CD4-positive, alpha-beta T cell treated with Interleukin-6 at 100 ng/mL for 8 hours (primary cell): ENCODE measurements at places on chromosomes 2 and 18.
A peak's percentile ranks its signal among the peaks of the same experiment; 100 is the strongest.

DNA sequence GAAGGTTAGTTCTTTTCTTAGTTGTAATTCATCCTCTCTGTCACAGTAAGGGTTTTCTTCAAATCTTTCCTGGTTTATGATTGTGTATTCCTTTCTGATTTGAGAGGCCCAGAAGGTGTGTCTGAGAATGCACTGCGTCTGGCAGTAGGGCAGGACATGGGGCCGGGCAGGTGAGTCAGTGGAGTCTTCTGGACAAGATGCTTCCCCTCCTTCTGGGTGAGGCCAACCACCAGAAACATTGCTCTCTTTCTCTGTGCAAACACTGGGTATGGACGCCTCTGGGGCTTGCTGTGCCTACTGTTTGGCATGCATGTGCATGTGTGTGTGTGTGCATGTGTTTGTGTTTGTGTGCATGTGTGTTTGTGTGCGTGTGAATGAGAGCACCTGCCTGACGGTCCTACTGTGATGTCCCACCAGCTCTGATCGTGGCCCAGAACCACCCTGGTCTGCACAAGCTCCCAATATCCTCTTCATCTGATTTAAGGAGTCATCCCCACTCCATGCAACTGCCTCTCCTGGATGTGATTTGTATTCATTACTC is 93.2 kb upstream of the DLX2 start:
- DNase-seq = no peak

GRCh38 chr2:22810602-22811001 is 574.4 kb upstream of the KLHL29 start:
- no peak for DNase-seq

DNA sequence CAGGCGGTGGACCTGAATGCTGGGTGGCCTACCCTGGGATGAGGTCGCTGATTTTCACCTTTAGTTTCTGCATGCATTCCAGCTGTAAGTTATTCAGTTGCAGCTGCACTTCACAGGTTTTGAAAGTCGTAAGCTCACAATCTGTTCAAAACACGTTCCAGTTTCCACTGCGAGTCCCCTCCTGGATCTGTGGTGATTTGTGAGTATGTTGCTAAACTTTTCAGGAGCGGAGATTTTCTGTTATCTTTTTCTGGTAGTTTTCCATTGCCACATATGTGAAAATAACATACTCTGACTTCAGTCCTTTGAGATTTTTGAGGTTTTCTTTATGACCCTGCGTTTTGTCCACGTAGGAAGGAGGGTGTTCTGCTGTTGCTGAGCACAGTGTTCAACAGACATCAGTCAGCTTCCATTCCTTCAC is 102.1 kb downstream of the SNTG2 start:
- DNase-seq = no peak

- DNase-seq = no peak
Observed at GRCh38 chr18:63144748-63145147, 174.8 kb downstream of the BCL2 start.

- DNase-seq = no peak
Observed at GRCh38 chr2:170742896-170743529, 27.2 kb upstream of the ERICH2 start.

DNA sequence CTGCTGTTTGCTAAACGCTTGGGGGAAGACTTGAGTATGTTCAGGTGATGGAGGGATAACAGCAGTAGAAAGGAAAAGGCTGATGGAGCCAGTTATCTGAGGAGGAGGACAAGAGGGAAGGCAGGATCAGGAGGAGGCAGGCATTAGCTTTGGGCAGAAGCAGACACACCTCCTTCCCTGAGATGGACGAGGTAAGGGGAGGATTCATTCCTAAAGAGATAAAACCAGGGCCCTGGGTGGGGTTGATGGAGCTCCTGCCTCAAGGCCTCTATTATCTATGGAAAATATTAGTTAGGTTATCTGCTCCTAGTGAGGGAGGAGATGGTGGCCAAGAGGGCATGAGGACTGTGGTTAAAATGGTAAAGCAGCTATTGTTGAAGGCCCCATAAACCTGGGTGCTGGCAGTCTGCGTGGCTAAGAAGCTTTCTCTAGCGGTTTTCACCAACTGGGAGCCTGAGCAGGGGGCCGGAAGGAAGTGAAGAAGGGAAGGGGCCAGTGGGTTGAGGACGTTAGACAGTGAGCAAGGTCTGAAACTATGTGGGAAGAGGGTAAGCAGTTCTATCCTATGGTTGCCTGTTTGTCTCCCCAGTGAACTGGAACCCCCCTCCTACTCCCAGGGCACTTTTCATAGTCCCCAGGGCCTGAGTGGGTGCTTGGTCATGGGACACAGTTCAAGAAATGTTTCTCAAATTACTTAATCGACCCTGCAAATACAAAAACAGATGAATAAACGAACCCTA is 56.6 kb upstream of the HK2 start:
- DNase-seq = no peak

DNA sequence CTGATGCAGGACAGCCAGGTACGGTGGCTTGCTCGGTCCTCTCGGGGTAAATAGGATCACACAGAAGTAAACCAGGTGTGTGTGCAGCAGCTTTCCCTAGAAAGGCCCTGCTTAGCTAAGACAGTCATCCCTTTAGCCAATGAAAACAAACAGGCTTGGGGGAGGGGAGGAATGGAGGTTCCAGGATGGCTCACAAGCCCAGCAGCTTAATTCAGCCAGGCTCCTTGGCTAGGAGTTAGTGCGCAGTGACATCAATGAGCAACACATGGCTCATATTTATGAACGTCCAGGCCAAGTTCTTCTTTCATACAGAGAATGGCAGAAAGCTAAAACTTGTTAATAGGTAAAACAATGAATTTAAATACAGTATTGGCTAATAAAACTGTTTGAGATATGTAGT is 10.2 kb downstream of the IAH1 start:
- DNase-seq = no peak

GRCh38 chr2:42376758-42377157 is 15.7 kb upstream of the COX7A2L start:
- DNase-seq = no peak

GRCh38 chr18:79877163-79878091 is 74.0 kb downstream of the SLC66A2 start:
- DNase-seq = no peak

GRCh38 chr2:12116228-12116750 is 369.9 kb downstream of the LPIN1 start:
- no peak for DNase-seq

GRCh38 chr2:207921606-207922005 is 103.7 kb downstream of the PLEKHM3 start:
- no peak for DNase-seq

- DNase-seq = no peak
Observed at GRCh38 chr2:223528036-223528435, 74.1 kb downstream of the SCG2 start.

DNA sequence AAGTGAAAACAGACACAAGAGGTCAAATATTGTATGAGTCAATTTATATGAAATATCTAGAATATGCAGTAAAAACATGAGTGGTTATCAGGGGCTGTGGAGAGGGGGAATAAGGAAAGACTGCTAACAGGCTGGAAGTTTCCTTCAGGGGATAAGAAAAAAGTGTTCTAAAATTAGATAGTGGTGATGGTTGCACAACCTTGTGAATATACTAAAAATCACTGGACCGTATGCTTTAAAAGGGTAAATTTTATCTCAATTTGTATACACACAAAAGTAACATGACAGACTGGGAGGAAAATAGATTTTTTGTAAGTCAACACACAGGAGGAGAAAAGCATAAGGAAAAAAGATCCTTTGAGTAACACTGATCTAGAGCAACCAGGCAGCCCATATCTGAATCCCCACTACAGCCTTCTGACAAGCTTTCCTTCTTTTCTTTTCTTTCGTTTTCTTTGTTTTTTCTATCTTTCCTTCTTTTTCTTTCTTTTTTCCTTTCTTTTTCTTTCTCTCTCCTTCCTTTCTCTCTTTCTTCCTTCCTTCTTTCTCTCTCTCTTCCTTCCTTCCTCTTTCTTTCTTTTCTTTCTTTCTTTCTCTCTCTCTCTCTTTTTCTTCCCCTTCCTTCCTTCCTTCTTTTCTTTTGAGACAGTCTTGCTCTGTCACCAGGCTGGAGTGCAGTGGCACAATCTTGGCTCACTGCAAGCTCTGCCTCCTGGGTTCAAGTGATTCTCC is 95.4 kb downstream of the AAK1 start:
- no peak for DNase-seq

- DNase-seq = no peak
Observed at GRCh38 chr2:70111752-70112591, 24.7 kb downstream of the PCBP1 start.

- no peak for DNase-seq
Observed at GRCh38 chr2:172248381-172248780, 145.7 kb upstream of the DLX2 start.

DNA sequence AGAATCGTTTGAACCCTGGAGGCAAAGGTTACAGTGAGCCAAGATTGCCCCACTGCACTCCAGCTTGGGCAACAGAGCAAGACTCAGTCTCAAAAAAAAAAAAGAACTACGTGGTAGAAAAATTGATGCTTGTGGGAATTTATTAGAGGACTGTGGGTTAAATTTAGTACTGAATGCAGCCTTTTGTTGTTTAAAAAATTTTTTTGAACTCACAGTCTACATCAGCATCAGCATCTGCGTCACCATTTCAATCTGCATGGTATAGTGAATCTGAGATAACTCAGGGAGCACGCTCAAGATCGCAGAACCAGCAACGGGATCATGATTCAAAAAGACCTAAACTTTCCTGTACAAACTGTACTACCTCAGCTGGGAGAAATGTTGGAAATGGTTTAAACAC is 30.5 kb downstream of the MARCHF7 start:
- no peak for DNase-seq

- DNase-seq = no peak
Observed at GRCh38 chr18:28863396-28863795, 686.5 kb upstream of the CDH2 start.

DNA sequence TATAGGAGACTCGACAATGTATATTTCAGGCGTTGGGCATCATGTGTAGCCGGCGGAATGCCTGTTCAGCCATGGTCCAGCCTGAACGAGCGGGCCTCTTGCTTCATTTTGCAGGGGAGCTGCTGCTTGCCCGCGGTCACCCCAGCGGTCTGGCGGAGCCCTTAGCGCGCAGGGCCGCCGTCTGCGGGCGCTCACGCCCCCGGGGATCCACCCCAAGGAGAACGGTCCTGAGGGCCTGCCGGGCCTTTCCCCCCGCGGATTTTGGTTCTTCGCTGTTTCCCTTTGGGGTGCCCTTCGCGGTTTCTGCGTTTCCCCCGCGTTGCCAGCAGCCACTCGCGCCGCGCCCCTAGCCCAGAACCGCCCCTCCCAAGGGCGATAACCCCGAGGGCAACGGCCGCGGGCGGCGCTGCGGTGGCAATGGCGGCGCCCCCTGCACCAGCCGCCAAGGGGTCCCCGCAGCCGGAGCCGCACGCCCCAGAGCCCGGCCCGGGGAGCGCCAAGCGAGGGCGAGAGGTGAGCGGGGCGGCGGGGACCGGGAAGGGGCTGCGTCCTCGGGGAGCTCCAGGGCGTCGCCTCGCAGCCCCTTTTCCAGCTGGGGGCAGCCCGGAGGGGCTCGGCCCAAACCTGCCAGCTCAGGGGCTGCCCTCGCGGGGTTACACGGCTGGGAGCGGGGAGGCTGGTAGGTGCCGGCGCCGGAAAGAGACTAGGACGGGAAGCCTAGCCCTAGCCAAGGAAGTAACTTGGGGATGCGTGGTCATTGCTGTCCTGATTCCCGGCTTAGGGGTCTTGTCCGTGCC is at the start of gene MFSD2B:
MFSD2B (plus strand) TSS at position 406 of the 797 bp plus-strand sequence; CDS start at position 418, 12 bp downstream.
- no peak for DNase-seq

- peak; percentile 56 for DNase-seq
Observed at GRCh38 chr2:165874445-165875039, 79.0 kb downstream of the TTC21B start.

DNA sequence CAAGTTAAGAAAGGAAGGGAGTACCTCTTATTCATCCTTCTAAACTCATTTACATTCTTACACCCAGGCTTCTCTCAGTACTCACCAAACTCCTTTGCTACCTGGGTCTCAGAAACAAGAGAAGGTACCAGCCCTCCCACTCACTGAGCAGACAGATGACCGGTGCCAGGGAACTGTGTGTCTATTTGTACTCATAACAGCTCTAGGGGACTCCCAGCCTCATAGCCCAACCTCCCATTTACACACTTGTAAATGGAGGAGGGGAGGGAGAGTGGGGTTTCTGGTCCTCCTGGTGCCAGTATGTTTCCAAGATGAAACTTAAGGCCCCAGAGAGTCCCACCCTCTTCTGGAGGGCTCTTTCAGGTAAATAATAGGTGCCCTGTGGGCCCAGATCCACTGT is 42.8 kb upstream of the SIGLEC15 start:
- no peak for DNase-seq

DNA sequence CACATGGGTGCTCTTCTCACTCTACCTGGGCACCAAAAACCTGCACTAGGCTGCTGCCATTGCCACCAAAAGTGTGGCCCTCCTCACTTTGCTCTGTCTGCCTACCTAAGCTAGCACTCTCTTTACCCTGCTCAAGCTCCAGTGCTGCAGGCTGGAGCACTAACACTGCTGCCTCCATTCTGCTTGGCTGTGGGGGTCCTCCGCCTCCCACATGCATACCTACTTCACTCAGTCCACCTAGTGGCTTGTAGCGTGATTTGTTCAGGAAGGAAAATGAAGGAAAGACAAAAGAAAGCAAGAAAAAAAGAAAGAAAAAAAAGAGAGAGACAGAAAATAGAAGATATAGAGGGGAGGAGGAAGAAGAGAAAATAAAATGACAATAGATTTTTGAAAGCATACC is 1339.4 kb upstream of the CHAC2 start:
- DNase-seq = no peak

- no peak for DNase-seq
Observed at GRCh38 chr2:201987426-201987825, 46.2 kb upstream of the FZD7 start.

- no peak for DNase-seq
Observed at GRCh38 chr18:71223486-71223885, 934.6 kb downstream of the SOCS6 start.

DNA sequence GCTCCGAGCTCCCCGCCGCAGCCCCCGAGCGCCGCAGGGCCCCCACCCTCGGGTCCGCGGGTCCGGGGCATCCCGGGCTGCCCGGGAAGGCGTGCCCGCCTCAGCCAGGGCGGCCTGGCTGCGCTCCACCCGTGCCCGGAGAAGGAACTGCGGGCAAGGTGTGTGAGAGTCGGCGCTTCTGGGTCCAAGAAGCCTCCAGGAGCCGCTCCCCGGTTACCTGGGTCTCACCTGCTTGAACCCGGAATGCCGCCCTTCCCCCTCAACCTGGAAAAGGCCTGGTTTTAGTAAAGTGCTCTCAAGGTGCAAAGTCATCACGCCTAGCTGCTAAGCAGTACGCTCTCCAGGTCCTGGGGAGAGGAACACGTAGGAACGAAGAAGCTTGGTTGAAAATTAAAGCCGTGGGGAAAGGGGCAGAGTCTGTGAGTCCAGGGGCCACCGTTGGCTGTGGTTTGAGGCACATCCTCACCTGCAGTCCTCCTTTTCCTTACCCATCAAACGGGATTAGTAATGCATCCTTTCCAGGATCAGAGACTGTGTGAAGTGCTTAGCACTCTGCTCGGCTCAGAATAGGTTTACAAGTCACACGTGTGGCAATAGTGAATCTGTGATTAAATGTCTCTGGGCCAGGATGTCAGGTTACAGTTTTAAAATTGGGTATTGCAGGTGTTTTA is 1.2 kb downstream of the ASAP2 start:
- DNase-seq = no peak

GRCh38 chr2:46232860-46233259 is 64.3 kb upstream of the EPAS1 start:
- no peak for DNase-seq

- DNase-seq = no peak
Observed at GRCh38 chr2:113826346-113827285, 63.3 kb upstream of the ACTR3 start.

- peak; percentile 81 for DNase-seq
Observed at GRCh38 chr2:181123798-181124231, 143.4 kb downstream of the UBE2E3 start.
